ENCODE measurements at places on chromosomes 2 and 18.

DNA sequence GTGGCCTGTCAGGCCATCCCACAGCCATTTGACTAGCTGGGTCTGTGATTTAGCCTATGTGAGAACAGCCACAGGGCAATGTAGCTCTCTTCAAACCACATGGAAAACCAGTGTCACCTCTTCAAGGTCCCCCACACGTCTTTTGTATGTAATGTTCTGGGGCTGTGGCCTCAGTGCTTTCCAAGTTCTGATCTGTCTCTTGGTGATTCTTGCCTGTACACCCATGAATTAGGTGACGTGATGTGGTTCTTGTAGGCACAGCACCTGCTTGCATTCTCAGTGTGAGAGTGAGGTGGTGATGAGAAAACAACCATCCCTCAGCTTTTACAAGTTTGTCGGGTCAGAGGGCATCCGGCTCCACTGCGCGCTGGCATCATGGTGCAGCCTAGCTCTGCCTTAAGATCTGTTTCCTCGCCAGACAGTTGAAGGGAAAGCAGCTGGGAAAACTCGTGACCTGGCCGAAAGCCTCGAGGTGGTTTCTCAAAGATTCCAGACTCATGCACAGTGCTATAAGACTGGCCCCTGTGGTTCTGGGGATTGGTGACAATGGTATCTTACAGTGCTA, 125.8 kb downstream of the TANC1 start:
- peak; percentile 88 for DNase-seq

DNA sequence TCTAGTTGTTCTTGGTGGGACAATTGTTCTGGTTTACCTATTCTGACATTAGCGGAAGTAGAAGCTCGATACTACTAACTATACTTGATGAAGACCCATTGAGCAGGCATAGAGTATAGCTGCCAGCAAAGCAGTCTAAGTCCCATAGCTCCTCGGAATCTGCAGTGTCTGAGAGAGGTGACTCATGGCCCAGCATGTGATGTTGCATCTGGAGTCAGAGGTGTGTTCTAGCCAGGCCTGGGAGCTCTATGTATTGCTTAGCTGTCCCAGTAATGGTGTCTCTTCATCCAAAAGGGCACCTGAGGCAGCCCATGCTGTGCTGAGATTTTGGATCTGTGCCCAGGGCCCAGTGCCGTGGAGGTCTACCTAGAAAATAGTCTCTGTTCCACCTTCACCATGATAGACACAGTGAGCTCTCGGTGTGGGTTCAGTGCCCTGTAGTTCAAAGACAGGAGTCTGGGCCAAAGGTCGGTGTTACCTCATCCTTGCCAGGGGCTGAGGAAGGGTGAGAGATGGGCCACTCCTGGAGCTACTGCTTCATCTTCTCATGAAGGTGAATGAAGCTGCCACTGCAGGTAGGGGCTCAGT, 47.3 kb downstream of the MEX3C start:
- no peak for DNase-seq

- DNase-seq = peak; percentile 81
Observed at GRCh38 chr2:9474361-9475057, at the start of gene IAH1. IAH1 (plus strand) TSS chr2:9474551; CDS start chr2:9474567, 16 bp downstream.

- no peak for DNase-seq
Observed at GRCh38 chr2:27298391-27299080, 9.7 kb downstream of the UCN start.

GRCh38 chr2:149160195-149160594, 121.7 kb downstream of the LYPD6B start:
- DNase-seq = no peak

DNA sequence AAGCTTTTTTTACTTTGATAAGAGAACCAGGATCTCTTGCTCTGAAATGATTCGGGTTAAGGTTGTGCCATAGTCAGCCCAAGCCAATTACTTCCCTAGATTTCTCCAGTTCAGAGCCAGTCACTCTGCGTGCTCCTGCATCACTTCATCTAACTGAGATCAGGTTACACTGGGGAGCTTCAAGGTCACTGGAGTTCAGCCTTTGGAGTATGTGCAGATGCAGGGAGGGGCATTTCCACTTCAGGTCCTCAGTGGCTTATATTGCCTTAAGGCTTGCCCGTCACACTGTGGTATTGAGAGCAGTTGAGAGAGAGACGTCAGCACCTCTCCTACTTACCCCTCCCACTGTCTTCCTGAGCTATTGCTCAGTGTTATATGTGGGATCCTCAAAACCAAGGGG, 317.8 kb downstream of the EPHA4 start:
- DNase-seq = no peak

- DNase-seq = no peak
Observed at GRCh38 chr2:207787017-207787416, 17.3 kb upstream of the FZD5 start.

DNA sequence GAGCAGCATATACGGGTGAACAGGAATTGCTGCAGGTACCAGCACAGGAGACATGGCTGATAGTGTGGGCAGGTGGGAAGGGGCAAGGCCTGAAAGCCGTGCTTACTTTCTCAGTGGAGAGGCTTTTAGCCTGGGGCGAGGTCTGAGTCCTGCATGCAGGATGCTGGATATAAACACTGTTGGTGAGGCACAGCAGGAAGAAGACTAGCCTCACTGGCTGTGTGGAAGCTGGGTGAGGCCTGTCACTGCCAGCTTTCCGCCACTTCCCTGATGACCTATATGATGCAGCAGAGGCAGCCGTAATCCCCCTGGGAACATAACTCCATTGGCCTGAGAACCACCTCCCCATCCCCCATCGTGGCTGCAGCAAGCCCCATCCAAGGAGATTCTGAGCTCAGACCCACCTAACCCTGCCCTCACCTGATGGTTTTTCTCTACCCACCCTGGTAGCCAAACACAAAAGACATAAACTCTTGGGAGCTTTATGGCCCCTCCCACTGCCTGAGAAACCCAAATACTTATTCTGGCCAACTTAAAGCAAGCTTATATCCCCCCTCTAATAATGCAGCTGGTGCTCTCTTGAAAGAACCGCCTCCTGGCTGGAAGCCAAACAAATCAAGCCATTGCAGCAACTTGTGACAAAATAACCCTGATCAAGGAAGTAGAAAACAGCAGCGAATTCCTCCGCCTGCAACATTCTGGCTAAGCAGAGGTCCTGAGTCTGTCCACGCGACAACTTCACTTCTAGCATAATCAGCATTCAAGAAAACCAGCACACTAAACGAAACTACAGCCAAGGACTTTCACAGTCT, 54.6 kb upstream of the DSC1 start:
- no peak for DNase-seq

DNA sequence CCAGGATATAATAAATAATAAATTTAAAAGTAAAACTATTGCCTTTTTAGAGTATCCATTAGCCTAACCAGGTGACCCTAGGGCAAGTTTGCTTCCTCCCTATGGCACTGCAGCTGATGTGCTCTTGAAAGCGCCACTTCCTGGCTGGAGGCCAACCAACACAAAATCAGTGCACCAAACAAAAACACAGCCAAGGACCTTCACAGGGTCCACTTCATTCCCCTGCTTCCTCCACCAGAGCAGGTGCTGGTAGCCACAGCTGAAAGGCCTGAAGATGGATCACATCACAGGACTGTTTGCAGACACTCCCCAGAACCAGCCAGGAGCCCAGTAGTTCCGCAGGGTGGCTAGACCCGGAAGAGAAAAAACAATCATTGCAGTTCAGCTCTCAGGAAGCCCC, 108.8 kb downstream of the TWIST2 start:
- DNase-seq = no peak

DNA sequence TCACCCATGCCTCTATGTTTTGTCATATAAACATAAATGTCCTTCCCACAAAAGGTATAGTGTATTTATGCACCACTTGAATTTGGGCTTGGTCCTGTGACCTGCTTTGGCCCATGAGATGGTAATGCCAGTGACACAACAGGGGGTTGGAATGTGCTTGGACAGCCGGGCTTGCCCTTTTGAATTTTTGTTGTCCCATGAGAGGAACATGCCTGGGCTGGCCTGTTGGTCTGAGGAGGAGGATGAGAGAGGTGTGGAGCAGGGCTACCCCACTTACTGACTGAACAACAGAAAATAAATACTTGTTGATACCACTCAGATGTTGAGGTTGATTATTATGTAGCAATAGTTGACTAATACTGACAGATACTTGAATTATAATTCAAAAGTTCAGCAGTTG, 63.2 kb upstream of the TCF4 start:
- no peak for DNase-seq

DNA sequence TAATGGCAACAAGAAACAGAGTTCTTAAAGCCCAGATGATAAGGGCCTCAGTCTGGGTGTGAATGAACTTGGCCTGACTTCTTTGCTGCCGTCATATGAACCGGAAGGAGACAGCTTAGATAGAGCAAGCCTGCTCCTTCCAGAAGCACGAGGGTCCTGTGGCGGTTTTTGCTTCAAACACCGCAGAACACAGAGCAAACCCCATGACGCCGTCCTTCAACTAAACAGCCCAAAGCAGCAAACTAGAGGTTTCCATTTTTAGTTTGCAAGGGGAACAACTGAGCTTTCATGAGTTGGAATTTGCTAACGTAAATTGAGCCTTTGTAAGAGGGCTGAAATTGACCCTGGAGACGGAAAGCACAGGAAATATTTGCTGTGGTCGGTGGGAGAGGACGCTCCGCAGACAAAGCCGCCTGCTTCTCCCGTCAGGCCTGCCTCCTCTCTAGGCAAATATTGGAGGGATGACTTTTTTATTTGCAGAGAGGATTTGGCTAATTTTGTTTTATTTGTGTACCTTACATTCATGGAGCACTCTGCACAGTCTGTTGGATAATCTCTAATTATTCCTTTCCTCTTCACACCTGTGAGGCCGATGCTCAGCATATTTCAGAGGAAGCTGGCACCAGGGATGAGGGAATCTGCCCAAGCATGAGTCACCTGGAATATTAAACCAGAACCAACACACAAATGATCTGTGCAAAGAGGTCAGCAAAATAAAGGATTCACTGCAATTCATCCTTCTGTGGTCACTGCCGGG, 134.0 kb upstream of the NCK2 start:
- DNase-seq = no peak

DNA sequence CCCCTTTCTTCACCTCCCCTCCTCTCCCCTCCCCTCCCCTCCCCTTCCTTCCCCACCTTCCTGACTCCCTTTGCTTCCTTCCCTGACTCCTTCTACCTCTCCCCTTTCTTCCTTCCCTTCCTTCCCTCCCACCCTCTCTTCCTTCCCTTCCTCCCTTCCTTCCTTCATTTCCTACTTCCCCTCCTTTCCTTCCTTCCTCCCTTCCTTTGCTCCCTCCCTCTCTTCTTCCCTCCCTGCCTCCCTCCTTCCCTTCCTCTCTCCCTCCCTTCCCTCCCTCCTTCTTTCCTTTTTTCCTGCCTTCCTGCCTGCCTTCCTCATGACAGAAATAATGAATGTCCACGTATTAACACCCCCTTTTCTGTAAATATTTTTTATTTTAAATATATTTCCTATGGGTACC, 260.2 kb downstream of the ZNF407 start:
- DNase-seq = no peak

- no peak for DNase-seq
Observed at GRCh38 chr2:203949228-203949627, 12.7 kb downstream of the ICOS start.

DNA sequence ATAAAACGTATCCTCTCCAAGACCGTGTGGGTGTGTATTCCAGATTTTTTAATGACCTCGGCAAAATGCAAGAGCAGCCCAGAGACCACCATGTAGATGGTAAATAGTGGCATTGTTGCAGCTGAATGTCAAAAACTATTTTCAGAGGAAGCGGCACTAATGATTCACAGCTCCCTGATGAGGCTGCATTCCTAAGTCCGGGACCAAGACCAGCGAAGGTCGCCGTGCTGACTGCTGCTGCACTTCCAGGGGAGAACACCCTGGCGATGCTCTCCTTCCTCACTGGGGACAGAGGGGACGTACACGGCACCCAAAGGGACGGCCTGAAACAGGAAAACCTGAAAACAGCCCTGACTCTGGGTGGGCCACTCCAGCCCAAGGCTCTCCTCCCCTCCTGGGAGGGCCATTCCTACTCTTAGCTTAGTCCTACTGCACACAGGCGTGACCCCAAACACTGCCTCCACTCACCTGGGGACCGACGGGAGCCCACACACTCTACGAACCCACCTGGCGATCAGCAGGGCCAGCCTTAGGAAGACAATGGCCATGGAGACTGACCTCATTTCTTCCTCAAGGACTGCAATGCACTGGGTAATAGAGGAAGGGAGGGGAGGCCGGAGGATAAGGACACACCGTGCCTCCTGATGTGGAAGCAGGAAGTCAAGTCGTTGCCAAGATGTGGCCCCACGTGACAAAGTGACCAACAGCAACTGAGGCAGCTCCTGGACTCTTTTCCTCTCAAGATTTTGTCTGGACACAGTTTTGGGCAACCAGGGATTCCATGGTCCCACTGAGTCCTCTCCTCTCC, 82.8 kb downstream of the ZNF516 start:
- DNase-seq = peak; percentile 71

- no peak for DNase-seq
Observed at GRCh38 chr18:8844721-8845148, 139.4 kb downstream of the MTCL1 start.

DNA sequence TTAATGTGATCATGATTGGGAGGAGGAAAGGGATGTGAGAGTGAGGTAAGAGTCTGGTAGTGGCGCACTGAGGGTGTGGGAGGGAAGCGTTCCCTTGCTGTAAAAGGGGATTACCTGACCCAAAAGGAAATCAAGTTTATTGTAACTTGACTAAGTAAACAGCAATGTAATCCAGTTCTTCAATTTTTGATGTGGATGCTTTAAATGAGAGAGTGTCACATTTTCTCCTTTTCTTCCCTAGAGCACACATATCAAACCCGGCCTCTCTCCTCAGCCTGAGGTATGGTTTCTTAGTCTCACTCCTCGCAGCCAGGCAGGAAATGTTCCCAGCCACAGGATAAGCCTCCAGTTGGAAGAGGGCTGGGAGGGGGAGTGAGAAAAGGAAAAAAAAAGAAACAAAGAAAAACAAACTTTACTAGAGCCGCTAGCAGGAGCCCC, 688 bp upstream of the ARHGAP28 start:
- no peak for DNase-seq

- no peak for DNase-seq
Observed at GRCh38 chr18:24704946-24705630, 244.7 kb downstream of the HRH4 start.

All from sigmoid colon (tissue), 7 donors.